ENCODE measurements at places on chromosomes 1 and 21. TPM values are rescaled to one million over a fixed set of nuclear protein-coding genes. Genes with fewer than 3 reads are reported as not detected.

- peak; percentile 70 for DNase-seq
Measured at GRCh38 chr1:181152892-181153633, 64.6 kb downstream of the IER5 start.

- no peak for DNase-seq
Measured at GRCh38 chr1:244076740-244077139, 25.7 kb downstream of the ZBTB18 start.

Gene SPRR4
- total RNA-seq, result not detected

- DNase-seq, result no peak
Measured at GRCh38 chr1:164638492-164639202, 79.7 kb downstream of the PBX1 start.

Gene FHAD1
- 3.1 TPM for total RNA-seq

GRCh38 chr1:29519108-29519787 lies 282.9 kb downstream of the PTPRU start:
- DNase-seq, result peak; percentile 27

Gene TRPM2
- total RNA-seq, result 9.9 TPM

Gene CRYAA
- not detected for total RNA-seq

- DNase-seq, result no peak
Measured at GRCh38 chr21:31406510-31406909, 62.4 kb upstream of the TIAM1 start.

DNA sequence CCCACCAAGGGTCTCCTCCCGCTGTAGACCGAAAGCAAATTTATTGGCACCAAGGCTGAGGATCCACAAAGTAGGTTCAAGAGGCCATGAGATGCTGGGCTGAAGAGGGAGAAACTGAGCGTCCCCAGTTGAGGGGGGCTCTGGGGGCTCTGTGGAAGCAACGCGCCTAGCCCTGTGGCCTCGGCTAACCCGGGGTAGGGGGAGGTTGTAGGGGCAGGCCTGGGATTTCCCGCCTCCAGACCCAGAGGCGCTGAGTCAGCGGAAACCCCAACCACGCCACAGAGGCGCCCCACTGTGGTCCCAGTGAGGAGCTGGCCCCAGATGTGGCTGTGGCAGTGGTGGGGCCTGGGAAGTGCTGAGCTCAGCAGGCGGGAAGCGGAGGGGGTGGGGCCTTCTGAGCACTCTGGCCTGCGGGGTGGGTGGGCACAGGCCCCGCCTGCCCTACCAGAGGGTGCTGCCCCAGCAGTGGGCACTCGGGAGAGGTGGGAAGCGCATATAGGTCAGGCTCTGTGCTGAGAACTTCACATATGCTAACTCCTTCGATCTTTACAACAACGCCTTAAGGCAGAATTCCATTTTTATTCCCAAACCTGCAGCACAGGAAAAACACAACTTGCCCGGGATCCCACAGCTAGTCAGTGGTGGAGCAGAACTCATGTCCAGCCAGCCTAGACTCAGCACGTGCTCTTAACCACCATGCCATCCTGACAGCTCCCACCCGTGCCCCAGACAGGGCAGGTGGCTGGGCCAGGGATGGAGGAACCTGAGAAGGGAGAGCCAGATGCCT lies 1.5 kb upstream of the COL16A1 start:
- peak; percentile 86 for DNase-seq

DNA sequence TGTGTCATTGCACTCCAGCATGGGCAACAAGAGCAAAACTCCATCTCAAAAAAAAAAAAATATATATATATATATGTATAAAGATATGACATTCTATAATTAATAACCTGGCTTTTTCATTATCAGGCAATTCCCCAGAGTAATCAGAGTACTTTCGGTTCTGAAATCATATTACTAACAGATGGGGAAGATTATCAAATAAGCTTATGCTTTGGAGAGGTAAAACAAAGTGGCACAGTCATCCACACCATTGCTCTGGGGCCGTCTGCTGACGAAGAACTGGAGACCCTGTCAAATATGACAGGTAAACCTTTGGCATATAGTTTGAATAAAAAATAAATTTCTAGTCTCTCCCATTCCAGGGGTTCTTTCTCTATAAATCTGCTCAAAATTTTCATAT lies 58.5 kb upstream of the SH3GLB1 start:
- no peak for DNase-seq

DNA sequence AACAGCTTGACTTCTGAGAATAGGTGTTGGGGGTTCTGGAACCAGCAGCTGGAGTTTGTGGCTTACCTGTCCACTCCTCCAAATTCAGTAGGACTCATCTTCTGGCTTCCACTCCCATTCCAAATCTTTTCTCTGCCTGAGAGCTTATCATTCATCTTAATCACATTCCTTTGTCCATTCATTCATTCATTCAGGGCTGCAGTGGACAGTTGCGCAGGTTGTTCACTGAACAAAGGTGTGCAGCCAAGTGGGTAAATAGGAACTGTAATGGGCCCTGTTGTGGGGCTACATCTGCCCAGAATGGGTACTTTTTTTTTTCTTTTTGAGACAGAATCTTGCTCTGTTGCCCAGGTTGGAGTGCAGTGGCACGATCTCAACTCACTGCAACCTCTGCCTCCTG lies 3.4 kb upstream of the HSPG2 start:
- no peak for DNase-seq

- no peak for DNase-seq
Measured at GRCh38 chr1:173532237-173532636, 55.1 kb downstream of the PRDX6 start.

DNA sequence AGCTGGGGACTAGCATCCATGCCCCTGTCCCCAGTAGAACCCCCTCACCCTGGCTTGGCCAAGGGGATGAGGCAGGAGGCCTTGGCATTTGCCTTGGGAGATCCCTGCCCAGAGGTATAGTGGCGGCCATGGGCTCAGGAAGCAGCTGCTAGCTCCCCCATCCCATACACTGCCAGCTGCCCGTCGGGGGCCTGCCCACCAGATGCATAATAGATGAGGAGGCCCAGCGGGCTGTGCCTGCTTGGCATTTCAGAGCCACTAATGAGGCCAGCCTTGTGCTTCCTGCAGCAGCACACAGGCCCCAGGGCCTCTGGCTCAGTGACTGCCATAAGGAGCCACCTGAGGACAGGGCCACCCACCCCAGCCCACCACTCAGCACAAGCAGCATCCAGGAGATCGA lies 23.6 kb downstream of the RAP1GAP start:
- no peak for DNase-seq

Gene LCA5L
- total RNA-seq, result 2.2 TPM

DNA sequence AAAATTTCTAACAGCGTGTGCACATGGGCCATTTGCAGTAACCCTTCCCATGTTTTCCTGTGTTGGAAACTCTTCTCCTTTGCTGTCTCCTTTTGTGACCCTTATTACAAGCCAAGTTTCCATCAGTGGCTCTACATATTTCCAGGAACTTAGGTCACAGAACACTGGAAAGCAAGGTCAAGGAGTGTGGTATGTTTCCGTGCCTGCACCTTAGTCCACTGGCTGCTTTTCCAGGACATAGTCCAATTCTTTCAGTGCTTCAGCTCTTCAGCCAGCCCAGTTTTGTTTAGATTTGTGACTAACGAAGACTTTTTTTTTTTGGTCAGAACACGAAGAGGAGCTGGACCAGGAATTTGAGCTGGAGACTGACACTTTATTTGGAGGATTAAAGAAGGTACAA lies 33.8 kb downstream of the HHAT start:
- no peak for DNase-seq

- DNase-seq, result no peak
Measured at GRCh38 chr1:23237508-23237907, 20.2 kb upstream of the HTR1D start.

DNA sequence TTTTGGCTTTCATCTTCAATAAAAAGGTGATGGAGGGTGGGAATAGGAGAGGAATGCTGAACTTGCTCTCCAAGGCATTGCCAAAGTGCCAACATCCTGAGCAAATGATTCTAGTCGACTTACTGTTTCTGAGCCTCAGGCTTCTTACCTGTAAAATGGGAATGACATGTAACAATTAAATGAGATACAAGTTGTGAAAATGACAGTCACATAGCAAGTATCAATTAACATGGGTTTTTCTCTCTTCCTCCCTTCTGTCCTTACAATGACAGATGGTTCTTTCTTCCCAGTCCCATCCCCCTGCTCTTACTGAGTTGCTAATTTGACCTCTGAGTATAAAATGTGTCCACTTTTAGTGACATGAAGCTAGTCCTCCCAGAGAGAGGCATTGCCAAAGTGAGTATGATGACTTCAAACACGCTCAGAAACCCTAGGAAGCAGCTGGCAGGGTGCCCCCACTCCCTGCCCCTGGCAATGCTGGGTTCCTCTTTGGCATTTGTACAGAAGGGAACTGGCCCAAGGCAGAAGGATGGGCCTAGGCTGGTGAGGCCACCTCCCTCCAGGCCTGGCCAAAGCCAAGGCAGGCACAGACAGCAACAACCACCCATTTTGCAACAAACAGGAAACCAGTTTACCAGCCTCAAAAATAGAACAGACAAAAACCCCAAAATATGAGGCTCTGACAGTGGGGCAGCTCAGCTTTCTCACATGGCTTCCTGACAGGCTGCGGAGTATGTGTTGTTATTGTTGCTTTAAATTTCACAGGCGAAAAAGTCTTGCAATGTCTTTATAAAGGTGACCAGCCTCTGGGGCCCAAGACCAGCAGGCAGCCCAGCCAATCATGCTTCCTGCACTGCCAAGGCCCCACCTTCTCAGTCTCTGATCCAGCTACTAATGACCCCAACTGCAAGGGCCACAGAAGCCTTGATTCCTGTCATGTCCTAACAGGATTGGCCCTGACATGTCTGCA lies 115.9 kb downstream of the HIVEP3 start:
- peak; percentile 73 for DNase-seq

DNA sequence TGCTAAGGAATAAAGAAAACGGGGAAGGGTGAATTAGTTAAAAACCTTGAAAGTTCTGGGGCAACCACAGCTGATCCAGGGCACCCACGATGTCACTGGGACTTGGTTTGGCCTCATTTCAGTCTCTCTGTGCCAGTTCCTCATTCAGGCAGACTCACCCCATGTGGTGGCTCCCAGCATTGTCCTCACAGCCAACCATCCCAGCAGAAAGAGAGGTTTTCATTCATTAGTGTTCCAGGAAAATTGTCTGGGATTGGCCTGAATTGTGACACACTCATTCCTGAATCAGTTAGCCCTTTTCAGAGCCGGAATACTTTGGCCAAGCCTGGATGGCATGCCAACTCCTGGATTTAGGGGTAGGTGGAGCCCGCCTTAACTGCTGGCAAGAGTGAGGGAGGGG lies 367.7 kb downstream of the PRDM2 start:
- DNase-seq, result no peak

GRCh38 chr1:207959141-207959825 lies 48.4 kb upstream of the CD34 start:
- peak; percentile 81 for DNase-seq

- DNase-seq, result no peak
Measured at GRCh38 chr1:7826363-7826762, 26.5 kb downstream of the UTS2 start.

Gene CCDC27
- not detected for total RNA-seq

GRCh38 chr21:44805226-44805625 lies 3.6 kb upstream of the UBE2G2 start:
- no peak for DNase-seq

DNA sequence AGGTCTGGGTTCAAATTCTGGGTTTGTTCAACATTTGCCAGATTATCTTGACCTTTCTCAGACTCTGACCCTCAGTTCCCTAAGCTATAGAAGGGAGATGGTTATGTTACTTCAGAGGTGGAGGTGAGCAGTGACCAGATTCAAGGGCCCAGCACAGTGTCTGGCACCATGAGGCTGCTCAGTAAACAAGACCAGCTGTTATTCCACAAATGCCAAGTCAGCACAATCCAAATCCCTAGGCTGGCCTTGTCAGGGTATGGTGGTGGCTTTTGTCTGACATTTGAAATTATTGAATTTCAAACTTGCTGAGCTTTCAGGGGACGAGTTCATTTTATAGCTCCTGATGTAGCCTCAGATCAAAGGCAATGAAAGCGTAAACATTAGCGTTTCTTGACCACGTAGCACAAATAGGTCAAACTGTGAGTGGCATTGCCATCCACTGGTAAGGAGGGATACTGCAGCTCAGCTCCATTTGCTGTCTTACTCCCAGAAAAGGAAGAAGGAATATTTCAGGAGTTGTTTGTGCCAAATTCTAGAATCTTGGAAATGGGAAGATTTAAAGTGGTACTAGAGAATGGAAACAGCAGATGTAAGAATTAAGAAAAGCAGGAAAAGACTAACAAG lies 94.3 kb upstream of the EDN2 start:
- no peak for DNase-seq

All from sciatic nerve (tissue), 2 donors.